Activated CD8-positive, alpha-beta memory T cell treated with anti-CD3 and anti-CD28 coated beads for 1 hour (primary cell): ENCODE measurements at places on chromosomes 4 and X.

DNA sequence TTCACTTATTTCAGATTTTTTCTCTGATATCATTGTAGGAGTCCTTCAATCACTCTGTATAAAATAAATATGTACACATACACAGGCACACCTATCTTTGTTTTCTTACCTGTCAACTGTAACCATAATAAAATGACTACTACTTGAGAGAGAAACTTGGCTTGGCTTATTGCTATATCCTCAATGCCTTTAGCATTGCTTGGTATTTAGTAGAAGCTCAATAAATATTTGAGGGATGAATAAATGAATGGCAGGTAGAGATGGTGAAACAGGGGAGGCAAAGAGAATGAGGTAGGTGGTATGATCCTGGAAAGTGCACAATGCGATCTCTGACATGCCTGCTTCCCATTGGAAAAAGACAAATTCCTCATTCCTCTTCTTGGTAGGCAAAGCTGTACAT lies 21.8 kb upstream of the CXCL6 start:
- DNase-seq: no peak

- DNase-seq: no peak
Measured at GRCh38 chrX:42602136-42602535, 175.8 kb downstream of the PPP1R2C start.

DNA sequence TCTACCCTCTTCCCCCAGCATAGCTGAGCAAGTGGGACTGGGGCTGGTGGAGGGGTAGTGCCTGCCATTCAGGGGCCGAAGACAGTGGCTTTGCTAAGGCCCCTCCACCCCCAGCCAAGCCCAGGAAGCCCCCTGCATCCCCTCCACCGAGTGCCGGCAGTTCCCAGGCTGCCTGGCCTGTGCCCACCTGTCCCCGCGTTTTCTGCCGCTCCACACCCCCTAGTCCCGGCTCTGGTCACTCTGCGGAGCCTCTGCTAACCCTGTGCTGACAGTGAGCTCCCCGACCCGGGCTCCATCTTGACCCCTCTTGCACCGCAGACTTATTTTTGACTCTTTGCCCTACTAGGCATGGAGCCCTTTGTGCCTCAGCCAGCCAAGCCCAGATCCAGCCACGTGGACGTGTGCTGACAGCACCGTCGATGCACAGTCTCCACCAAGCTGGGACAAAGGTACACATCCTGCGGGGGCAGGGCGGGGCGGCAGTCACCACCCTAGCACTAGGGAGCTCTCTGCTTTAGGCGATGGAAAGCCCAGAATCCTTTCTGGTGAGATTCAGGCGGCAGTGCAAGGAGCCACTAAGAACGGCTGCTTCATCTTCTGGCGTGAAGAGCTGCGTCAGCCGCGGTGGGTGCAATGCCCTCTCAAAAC lies 96.6 kb downstream of the PHKA2 start:
- DNase-seq: no peak

DNA sequence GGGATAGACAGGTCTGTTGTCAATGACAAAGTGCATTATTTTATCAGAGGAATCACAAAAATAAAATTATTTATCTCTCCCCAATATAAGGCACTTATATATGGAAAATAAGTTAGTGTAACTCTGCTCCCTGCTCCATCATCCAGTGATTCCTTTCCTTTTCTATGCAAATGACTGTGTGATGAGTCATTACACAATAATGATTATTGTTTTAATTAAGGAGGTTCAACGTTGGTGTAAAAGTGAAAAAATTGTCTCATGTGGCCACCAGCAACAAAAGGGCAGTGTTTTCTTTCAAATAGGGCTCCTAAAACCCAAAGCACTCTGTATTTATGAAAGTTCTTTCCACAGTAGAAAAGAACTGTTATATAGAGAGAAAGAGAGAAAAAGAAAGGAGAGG lies 16.7 kb downstream of the SLC7A11 start:
- no peak for DNase-seq

GRCh38 chr4:150501009-150501727 lies 80.8 kb upstream of the MAB21L2 start:
- no peak for DNase-seq

- DNase-seq: no peak
Measured at GRCh38 chrX:134520860-134521390, 61.0 kb downstream of the HPRT1 start.

- no peak for DNase-seq
Measured at GRCh38 chr4:153649572-153649991, 34.5 kb upstream of the TLR2 start.

GRCh38 chr4:153371701-153372234 lies 27.3 kb downstream of the MND1 start:
- DNase-seq: no peak

- DNase-seq: no peak
Measured at GRCh38 chr4:174040287-174040686, 243.2 kb downstream of the FBXO8 start.

- DNase-seq: no peak
Measured at GRCh38 chr4:52112411-52112810, 61.3 kb downstream of the SPATA18 start.

GRCh38 chr4:20464381-20464780 lies 212.7 kb downstream of the SLIT2 start:
- DNase-seq: no peak

DNA sequence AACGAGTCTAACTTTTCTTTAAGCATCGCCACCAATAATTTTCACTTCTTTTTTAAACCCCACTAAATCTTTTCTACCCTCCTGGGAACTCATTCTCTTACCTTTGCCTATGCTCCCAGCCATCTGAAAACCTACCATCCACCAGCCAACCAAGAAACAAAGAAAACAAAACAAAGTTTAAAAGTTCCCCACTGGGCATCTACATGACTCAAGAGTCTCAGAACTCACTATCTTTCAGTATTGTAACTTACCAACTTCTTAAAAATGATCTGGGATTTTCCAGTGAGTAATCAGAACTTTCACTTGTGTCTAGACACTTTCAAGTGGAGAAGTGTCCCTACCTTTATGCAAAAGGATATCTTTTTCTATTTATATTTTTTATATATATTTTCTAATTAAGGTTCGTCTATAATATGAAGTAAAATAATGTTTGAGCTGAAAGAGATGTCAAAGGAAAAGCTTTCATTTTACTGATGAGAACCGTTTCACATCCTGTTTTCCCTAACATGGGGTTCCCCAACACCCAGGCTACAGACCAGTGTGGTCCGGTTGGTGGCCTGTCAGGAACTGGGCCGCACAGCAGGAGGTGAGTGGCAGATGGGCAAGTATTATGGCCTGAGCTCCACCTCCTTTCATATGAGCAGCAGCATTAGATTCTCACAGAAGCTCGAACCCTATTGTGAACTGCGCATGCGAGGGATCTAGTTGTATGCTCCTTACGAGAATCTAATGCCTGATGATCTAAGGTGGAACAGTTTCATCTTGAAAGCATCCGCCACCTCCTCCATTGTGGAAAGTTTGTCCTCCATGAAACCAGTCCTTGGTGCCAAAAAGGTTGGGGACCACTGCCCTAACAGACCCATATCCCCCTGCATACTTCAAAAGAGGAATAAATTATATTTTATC lies 9.8 kb upstream of the TIGD2 start:
- no peak for DNase-seq

- DNase-seq: no peak
Measured at GRCh38 chr4:5124876-5125275, 73.6 kb downstream of the STK32B start.

DNA sequence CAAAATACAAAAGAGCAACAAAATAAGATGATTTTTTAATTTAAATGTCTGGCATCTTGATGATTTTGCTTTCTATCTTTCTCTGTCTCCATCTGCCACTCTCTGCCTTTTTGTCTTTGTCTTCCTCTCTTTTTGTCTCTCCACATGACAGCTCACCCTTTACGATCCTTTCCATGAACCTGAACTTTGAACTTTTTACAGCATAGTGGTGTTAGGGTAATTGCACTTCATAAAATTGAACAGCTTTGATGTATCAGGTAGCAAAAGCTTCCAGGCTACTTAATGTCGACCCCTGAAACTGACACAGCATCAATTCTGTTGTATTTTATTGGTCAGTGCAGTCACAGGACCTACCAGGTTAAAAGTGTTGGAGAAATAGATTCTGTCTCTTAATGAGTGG lies 1517.0 kb downstream of the ADGRL3 start:
- DNase-seq: no peak

DNA sequence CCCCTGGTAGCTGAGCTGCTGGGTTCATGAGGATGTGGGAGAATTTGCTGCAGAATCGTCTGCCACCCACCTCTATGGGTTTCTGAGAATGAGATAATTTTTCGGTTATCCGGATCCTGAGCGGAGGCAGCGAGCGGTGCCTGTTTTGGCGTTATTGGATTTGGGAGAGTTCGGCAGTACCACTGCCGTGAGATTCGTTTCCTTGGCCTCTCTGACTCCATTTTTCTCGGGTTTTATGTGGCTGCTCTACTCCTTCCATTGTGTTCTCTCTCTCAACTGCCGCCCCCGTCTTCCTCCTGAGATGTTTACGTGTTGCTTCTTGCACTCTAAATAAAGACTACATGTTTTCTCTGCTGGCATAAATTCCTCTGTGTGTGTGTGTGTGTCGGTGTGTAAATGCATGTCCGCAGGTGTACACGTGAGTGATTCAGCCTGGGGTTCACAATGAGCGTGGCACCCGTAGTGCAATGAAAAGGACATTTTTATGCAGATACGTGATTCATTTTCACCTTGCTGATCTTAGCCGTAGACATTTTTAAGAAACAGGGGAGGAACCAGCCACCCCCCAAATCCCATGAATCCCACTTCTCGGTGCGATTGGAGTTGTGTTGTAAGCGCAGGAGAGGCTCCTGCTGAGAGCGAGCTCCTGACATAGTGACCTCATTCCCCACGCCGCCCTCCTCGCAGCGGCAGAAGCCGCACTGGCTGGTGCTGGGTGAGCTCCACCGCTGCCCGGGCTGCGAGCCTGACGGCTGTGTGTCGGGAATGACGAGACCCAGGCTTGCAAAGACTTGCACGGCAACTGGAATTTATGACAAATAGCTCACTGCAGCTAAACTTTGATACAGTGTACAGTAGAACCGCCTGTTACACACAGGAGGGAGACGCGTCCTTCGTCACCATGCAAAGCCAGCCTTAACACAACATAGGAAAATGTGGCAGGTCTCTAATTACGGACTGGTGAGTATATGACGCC lies 82.2 kb downstream of the STOX2 start:
- DNase-seq: no peak

- no peak for DNase-seq
Measured at GRCh38 chrX:111615227-111615626, 65.7 kb upstream of the ALG13 start.

- no peak for DNase-seq
Measured at GRCh38 chrX:71432733-71433132, 66.6 kb downstream of the TAF1 start.

DNA sequence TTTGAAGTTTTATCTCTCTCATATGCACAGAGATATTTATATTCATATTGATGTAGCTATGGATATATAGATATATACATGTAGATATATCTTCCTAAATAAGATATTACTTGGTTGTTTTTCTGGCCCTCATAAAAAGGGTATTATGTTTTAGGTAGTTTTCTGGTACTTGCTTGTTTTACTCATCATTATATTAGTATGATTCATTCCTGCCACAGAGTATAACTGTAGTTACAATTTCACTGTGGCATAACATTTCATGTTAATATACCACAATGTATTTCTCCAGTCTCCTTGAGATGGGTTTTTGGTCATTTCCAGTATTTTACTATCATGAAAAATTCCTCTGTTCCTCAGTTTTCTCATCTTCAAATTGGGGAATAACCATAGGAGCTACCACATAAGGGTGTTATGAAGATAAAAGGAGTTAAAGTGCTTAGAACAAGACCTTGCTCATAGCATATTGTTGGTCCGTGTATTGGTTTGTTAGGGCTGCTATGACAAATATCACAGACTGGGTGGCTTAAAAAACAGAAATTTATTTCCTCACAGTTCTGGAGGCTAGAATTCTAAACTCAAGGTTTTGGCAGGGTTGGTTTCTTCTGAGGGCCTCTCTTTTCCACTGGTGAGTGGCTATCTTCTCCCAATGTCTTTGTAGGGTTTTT lies 129.7 kb downstream of the TMEM164 start:
- DNase-seq: no peak

- no peak for DNase-seq
Measured at GRCh38 chr4:7777871-7778509, 161.7 kb downstream of the AFAP1 start.
